ENCODE measurements at places on chromosomes 1 and 21.

DNA sequence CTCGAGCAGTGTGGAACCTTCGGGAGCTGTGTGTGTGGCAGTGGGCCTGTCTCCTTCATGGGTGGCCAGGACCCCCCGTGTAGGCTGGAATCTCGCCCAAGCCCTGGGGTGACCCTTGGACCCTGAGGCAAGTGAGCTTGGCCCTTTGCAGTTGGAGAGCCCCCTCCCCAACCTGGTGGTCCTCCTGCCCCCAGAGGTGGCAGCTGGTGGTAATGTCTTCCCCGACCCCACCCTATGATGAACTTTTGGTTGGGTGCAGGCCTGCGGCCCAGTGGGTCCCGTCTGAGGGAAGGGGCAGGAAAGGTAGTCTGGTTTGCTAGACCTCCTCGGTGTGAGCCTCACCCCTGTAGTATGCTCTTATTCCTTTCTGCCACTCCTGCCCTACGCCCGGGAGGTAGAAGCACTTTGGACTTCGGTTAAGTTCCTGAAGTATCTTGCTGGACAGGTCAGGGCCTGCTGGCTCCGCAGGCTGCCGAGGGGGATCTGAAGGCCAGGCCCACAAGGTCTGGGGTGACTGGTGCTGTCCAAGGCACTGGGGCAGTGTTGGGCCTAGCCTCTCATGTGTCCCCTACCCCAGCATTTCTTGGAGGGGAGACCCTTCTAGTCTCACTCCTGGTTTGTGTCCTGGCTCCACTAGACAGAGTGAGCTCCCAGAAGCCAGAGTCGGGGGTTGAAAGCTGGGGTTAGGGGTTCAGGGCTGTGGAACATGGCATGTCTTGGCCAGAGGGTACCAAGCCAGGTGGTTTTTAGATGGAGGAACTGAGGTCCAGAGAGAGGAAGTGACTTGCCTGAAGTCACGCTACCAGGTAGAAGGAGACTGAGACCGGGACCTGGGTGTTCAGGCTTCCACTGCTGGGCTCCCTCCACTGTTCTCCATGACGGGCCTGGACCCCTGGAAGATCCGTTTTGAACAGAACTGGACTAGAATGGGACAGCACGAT, 1.8 kb downstream of the ZNF362 start:
- DNase-seq: no peak

DNA sequence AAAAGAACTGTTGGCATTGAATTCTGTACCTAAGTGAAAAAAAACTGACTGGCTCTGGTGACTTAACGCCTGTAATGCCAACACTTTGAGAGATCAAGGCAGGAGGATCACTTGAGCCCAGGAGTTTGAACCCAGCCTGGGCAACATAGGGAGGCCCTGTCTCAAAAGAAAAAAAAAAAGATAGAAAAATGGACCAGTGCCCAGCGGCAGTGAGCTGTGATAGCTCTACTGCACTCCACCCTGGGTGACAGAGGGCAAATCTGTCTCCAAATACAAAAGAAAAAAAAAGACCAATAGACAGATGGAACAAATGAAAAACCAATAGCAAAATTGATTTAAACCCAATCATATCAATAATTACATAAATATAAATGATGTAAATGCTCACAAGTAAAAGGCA, 674 bp upstream of the AKR7A3 start:
- DNase-seq: no peak

- DNase-seq: no peak
These were observed 594 bp downstream of the GLMN start for GRCh38 chr1:92298213-92298572.

GRCh38 chr1:22704440-22705067, 6.1 kb upstream of the EPHB2 start:
- no peak for DNase-seq

DNA sequence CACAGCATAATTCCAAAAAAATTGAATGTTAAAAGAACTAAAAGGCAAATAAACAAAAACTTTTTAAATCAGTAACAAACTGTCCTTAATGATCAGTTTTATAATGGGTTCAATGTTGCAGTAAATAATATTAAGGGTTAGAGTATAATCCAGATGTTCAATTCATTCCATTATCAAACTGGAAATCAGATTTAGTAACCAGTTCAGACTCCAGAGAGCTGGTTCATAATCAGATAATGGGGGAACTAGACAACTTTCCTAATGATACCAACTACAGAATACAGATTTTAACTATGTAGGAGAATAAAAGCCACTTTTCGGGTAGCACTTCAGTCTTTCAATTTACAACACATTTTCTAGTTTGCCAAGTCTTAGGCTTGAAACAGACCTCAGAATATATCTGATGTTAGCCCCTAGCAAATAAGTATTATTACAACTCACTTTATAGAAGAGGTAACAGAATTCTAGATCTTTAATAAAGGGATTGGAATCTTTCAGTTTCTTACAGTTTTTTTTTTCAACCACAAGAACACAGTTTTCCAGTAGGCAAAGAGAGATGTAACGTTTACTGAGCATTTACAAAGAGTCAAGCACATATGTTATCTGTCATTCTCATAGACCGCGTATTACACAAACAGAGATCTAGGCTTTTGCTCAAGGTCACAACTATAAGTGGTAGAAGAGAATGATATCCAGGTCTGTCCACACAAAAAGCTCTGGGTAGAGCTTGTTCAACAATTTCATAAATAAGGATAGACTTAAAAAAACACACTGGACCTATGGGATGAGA, 1.9 kb upstream of the DCAF6 start:
- DNase-seq: no peak

- DNase-seq: no peak
These were observed 10.0 kb downstream of the SLC16A4 start for GRCh38 chr1:110380672-110381283.

DNA sequence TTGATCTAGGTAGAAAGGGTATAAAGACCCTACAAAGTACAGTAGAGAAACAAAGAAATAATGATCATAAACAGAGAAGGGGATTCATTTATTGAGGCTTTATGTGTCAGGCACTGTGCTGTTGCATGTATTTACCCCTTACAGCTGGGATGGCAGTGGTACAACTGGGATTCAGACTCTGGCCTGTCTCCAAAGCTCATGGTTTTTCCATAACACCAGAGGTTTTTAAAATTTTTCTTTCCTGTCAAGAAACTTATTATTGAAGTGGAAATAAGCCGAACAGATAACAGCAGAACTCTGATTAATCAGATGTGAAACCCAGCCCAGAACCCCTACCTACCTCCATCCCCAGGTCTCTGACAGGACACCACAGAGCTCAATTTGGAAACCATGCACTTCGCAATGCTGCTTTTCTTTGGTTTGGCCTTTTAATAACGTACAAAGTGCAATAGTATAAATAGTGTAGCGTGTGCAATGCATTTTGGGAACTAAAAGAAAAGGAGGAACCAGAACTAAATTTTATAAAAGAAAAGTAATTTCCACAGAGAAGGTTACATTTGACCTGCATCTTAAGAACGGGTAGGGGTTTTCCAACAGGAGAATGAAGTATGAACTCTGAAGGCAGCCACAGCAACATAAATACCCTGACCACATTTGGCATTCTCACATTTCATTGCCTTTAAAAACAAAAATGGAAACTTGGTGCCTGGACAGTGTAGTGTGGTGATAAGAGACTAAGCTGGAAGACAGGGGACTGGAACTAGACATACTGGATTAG, 92.0 kb upstream of the S1PR1 start:
- DNase-seq: no peak

- no peak for DNase-seq
These were observed 6.8 kb upstream of the HAO2 start for GRCh38 chr1:119361620-119362344.

GRCh38 chr1:35663434-35663833, 22.1 kb upstream of the PSMB2 start:
- DNase-seq: no peak

DNA sequence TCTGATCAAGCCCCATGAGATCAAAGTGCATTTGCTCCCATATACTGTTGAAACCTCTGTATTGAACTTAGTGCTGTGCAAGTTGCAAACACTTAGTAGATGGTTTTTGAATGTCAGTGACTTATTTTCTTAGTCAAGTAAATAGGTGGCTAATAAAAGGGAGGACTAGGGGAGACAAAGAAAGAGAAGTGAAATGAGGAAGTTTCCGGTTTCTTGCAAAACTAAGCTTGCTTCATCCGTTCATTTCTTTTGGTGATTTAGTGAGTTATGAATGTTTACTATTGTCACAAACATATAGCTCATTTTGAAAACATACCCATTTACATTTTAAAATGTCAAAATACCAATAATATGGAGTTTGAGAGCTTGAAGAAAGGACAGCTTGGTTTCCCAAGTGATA, 23.0 kb downstream of the ADAMTS5 start:
- no peak for DNase-seq

DNA sequence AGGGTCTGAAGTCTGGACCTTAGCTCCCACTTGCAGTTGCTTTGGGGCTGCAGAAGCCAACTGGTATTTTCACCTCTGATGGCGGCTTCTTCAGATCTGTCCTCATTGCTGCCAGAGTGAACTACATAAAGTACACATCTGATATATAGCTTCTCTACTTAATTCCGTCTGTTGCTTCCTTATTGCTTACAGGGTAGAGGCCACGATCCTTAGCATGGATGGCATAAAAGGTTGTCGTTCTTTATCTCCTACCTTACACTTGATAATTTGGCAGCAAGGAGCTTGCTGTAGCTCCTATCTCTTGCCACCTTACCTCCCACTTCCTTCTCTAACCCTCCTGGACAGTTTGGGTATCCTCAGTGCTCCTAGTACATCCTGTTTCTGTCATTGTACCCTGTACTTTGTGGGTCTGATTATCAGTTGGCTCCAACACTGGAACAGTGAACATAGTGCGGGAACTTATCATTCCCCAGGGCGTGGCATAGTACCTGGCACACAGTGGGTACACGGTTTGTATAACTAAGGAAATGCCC, 30.9 kb upstream of the NBL1 start:
- no peak for DNase-seq

- no peak for DNase-seq
These were observed 859 bp upstream of the LRRC8B start for GRCh38 chr1:89523572-89524368.

GRCh38 chr1:106912131-106912530, 144.3 kb upstream of the PRMT6 start:
- no peak for DNase-seq

- no peak for DNase-seq
These were observed 114.9 kb downstream of the DENND1B start for GRCh38 chr1:197660389-197660788.

GRCh38 chr1:224087286-224087794, 26.6 kb upstream of the FBXO28 start:
- DNase-seq: no peak

- no peak for DNase-seq
These were observed 166.0 kb upstream of the IGSF21 start for GRCh38 chr1:17941431-17942189.

DNA sequence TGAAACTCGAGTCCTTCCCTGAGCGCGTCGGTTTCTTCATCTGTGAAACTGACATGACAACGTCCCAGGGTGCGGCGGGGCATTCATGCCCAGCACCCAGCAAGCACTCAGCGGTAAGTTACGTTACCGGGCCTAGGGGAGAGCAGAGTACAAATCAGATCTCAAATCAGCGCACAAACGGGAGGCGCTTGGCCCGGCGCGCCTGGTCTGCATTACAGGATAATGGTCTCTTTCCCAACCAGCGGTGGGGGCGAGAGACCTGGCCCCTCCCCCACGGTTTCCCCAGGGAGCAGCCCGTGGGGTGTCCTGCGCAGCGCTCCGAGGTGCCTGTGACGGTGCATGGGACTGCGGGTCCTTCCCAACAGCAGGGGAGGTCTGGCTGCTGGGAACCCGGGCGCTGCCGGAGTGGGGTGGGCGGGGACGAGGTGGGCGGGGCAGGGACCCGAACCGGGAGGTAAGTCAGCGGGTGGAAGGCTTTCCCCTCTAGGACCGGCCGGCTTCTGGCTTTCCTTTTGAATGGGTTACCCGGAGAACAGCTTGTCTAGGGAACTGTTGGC, 1.0 kb downstream of the TMEM51 start:
- DNase-seq: no peak

GRCh38 chr1:30686236-30686935, 37.0 kb downstream of the MATN1 start:
- DNase-seq: no peak

DNA sequence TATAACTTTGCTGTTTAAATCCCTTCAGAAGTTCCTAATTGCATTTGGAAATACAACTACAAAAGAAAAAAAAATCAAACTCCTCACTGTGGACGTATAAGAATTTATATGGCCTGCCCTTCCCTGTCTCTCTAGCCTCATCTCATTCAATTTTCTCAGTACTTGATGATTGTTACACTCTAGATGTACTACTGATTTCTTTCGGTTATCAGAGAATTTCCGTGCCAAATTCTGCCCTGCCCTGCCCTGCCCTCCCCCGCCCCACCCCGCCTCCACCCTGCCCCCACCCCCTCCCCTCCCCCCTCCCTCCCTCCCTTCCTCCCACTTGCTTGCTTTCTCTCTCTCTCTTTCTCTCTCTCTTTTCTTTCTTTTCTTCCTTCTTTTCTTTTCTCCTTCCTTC, 71.7 kb upstream of the MPC2 start:
- no peak for DNase-seq

GRCh38 chr1:29033829-29034466, 89.8 kb downstream of the TMEM200B start:
- no peak for DNase-seq

GRCh38 chr1:62241371-62242131, 46.9 kb downstream of the L1TD1 start:
- DNase-seq: no peak

DNA sequence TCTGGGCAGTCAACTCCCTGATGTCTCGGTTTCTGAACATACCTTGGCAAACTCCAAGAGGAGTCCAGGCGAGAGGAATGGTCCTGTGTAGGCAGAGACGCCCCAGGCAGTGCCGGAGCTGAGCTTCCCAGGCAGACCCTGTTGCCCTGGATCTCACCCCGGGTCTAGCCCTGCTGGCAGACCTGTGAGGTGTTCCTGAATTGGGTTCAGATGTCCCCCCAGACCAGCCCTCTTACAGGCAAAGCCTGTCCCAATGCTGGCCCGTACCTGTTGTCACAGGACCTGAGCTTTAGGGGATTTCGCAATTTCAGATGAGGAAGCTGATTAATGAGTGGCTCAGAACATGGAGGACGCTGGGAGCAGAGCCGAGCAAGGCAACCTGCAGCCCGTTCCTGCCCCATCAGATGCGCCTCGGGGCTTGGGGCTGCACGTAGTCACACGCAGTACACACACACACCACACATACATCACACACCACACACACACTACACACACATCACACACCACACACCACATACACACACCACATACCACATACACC, 38.5 kb upstream of the PDE9A start:
- no peak for DNase-seq

- no peak for DNase-seq
These were observed 1.3 kb upstream of the FGGY start for GRCh38 chr1:59295618-59296017.

Measured in vagina (tissue), 2 donors.